Effector CD4-positive, alpha-beta T cell (primary cell): ENCODE measurements at places on chromosomes 5 and 9.

- peak; percentile 72 for DNase-seq
Measured at GRCh38 chr9:131635285-131635684, 90.0 kb downstream of the PRRT1B start.

- DNase-seq: no peak
Measured at GRCh38 chr5:65478336-65478735, 3.4 kb downstream of the ADAMTS6 start.

- DNase-seq: no peak
Measured at GRCh38 chr9:108382310-108382709, 473.5 kb downstream of the ACTL7B start.

GRCh38 chr9:112041199-112041535 is 133.9 kb downstream of the SUSD1 start:
- DNase-seq: no peak

- DNase-seq: no peak
Measured at GRCh38 chr5:343461-344401, 22.2 kb downstream of the AHRR start.

GRCh38 chr5:140266471-140267200 is 36.3 kb downstream of the PFDN1 start:
- DNase-seq: no peak

GRCh38 chr5:126366199-126366560 is 57.0 kb upstream of the GRAMD2B start:
- DNase-seq: no peak

GRCh38 chr5:61246768-61247307 is 84.6 kb upstream of the SMIM15 start:
- no peak for DNase-seq

DNA sequence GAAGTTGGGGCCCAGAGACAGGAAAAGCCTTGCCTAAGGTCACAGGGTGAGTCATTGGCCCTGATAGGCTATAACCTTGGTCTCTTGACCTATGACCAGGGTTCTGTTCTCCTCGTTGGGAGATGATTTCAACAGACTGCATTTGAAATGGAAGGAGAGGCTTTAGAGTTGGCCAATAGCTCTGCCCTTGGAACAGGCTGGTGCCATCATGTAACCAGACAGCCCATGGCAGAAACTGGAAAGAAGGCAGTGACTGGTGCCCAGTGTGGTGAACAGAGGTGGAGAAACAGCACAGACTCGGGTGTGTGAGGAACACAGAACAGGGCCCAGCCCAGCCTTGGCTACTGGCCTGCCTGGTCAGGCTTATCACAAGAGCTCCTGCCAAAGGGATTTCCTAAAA is 109.8 kb upstream of the SLC25A48 start:
- DNase-seq: no peak

GRCh38 chr5:35990520-35990919 is 670 bp downstream of the UGT3A1 start:
- no peak for DNase-seq

- DNase-seq: no peak
Measured at GRCh38 chr9:116604251-116604650, 82.9 kb upstream of the TRIM32 start.

- DNase-seq: no peak
Measured at GRCh38 chr9:22840641-22841040, 394.0 kb downstream of the DMRTA1 start.

- DNase-seq: no peak
Measured at GRCh38 chr5:69043655-69043996, 50.2 kb upstream of the SLC30A5 start.
